Dermis lymphatic vessel endothelial cell (primary cell): ENCODE measurements at places on chromosomes 11 and 22. TPM values are rescaled to one million over a fixed set of nuclear protein-coding genes. Genes with fewer than 3 reads are reported as not detected.

OR4D5 gene
- not detected in 2 replicates for total RNA-seq

CNIH2 gene
- 0.09 TPM in 1 of 2 replicates, not detected in the other for total RNA-seq

SLC15A3 gene
- 5.1 and 10.3 TPM in 2 replicates for total RNA-seq

CD248 gene
- total RNA-seq = 0.09 and 0.43 TPM in 2 replicates

BTBD18 gene
- total RNA-seq = not detected in 2 replicates

GTSE1 gene
- 1.3 and 1.5 TPM in 2 replicates for total RNA-seq

ST14 gene
- under 0.01 TPM in 1 of 2 replicates, not detected in the other for total RNA-seq

DBX1 gene
- total RNA-seq = not detected in 2 replicates

PLAAT4 gene
- 4.8 and 6.3 TPM in 2 replicates for total RNA-seq

OR52N5 gene
- total RNA-seq = not detected in 2 replicates

NLRP14 gene
- total RNA-seq = not detected in 2 replicates

CADM1 gene
- total RNA-seq = 0.22 and 0.34 TPM in 2 replicates

OR4C12 gene
- not detected in 2 replicates for total RNA-seq

KCNK7 gene
- under 0.01 and 0.17 TPM in 2 replicates for total RNA-seq

C1QTNF5 gene
- total RNA-seq = 80.2 and 89.1 TPM in 2 replicates

TMEM191C gene
- total RNA-seq = 0.17 and 0.22 TPM in 2 replicates

TEX12 gene
- total RNA-seq = 0.17 TPM in 1 of 2 replicates, not detected in the other

PKDREJ gene
- under 0.01 TPM in 1 of 2 replicates, not detected in the other for total RNA-seq

FOLR1 gene
- not detected in 2 replicates for total RNA-seq

TCN1 gene
- total RNA-seq = under 0.01 TPM in 1 of 2 replicates, not detected in the other

P2RX6 gene
- total RNA-seq = under 0.01 TPM in 1 of 2 replicates, not detected in the other

OR4A5 gene
- not detected in 2 replicates for total RNA-seq

NLRX1 gene
- total RNA-seq = 9.5 and 11.1 TPM in 2 replicates

CARNS1 gene
- total RNA-seq = 0.09 and 0.22 TPM in 2 replicates

PSMC3 gene
- total RNA-seq = 155 and 160 TPM in 2 replicates

NCAM1 gene
- 0.54 and 1.5 TPM in 2 replicates for total RNA-seq

OSBP gene
- 53.2 and 56.9 TPM in 2 replicates for total RNA-seq

H19 gene
- total RNA-seq = 11.3 and 128 TPM in 2 replicates

TRIM48 gene
- not detected in 2 replicates for total RNA-seq

LMO2 gene
- total RNA-seq = 75.4 and 87.8 TPM in 2 replicates

F2 gene
- not detected in 2 replicates for total RNA-seq

PDE2A gene
- total RNA-seq = 262 and 369 TPM in 2 replicates

MS4A4E gene
- total RNA-seq = not detected in 2 replicates
